Right ventricle myocardium inferior (tissue), 1 donor: ENCODE measurements at places on chromosomes 3 and 15.
A peak's percentile ranks its signal among the peaks of the same experiment; 100 is the strongest.

DNA sequence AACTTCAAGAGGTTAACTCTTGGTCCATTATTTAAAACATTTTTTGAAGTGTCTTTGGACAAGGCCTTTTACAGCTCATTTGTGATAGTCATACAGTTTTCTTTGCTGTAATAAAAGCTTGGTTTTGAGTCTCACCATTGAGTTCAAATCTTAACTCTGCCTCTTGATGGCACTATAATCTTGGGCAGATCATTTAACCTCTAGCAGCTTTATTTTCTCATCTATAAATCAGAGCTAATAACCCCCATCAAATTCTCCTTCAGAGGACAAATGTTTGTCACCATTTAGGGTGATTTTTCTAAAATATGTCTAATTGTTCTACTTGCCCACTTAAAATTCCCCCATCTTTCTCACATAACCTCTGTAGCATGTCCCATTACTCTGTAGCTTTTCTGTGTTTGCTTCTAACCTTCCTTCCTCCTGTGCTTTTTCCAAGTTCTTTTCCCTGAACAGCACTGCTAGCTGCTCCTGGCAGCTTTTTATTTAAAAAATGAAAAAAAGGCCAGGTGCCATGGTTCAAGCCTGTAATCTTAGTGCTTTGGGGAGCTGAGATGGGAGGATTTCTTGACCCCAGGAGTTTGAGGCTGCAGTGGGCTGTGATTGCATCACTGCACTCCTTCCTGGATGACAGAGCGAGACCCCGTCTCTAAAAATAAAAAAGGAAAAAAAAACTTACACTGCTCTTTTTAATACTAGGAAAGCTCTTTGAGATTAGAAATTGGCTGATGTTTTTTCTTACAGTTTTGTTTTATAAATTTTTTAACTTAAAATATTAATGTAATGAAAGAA, 28.5 kb downstream of the UBE2E1 start:
- DNase-seq: no peak

DNA sequence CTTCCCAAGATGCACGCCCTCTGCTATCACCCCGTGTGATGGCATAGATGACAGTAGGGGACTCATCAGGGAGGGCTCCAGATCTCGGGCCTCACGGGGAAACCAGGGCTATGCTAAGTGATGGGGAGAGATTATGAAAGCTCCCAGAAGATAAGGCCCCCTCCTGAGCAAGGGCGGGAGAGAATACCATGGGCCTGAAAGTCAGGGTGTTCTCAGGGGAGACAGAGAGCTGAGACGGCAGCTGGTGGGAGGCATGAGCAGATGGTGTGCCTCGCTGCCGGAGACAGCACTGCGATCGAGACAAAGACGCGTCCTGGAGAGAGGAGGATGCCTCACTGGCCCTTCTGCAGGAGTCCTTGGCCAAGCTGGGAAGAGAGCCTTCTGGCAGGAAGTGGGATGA, 106.5 kb upstream of the ADPGK start:
- no peak for DNase-seq

DNA sequence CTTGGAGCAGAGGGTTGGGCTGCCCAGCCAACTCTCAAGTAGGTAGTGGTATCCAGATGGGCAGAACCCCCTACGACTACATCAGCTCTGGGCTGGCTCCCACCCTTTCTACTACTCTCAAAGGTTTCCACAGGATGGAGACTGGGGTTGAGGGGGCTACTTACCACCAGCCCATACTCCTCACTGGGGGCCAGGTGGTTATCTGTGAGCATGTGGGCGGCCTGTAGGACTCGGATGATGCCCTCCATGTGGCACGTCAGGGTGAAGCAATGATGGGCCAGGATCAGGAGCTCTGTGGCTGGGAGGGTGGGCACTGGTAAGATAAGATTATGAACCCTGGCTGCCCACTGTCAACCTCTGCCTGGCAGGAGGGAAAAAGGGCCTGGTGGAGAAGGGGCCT, 33.4 kb downstream of the EIF3J start:
- DNase-seq: no peak

- peak; percentile 93 for DNase-seq
Observed at GRCh38 chr3:42025370-42026138, 63.7 kb upstream of the ULK4 start.

GRCh38 chr3:158110658-158111018, 749 bp downstream of the RSRC1 start:
- no peak for DNase-seq

GRCh38 chr15:101614001-101614585, 38.1 kb downstream of the TM2D3 start:
- DNase-seq: peak; percentile 53

GRCh38 chr3:147937341-147937740, 528.2 kb downstream of the ZIC1 start:
- no peak for DNase-seq

GRCh38 chr3:182565916-182566796, 227.1 kb upstream of the ATP11B start:
- DNase-seq: no peak

GRCh38 chr3:123282461-123282860, 80.7 kb downstream of the SEC22A start:
- no peak for DNase-seq

DNA sequence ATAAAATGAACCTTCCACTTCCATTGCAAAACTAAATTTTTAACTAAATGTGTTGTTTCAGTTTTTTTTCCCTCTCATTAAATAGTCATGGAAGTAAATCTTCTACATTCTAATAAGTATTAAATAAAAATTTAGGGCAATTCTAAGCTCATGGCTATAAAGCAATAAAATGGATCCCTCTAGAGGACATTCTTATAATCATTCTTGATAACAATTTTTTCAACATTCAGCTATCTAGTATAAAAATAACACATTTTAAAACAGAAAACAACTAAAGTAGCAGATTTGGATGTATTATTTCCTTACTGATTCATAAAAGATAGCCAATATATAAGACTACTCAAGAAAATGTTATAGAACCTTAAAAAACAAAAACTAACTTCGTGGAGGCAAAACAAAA, 393.1 kb downstream of the PLOD2 start:
- no peak for DNase-seq

DNA sequence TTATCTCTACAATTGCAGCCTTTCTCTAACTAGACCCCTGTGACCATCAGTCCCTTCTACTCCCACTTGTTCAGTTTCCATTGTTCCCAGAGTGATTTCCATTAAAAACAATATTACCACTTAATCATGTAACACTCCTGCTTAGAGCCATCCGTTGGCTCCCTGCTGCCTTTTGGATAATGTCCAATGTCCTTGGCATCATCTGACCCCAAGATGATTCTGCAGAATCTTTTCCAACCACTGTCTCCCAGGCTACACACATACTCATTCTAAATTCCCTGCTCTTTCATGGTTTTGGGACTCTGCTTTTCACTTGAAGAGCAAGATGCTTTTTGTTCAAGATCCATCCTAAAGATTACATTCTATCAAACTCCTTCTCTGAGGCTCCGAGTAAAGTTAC, 7.1 kb downstream of the KCNH8 start:
- DNase-seq: no peak

DNA sequence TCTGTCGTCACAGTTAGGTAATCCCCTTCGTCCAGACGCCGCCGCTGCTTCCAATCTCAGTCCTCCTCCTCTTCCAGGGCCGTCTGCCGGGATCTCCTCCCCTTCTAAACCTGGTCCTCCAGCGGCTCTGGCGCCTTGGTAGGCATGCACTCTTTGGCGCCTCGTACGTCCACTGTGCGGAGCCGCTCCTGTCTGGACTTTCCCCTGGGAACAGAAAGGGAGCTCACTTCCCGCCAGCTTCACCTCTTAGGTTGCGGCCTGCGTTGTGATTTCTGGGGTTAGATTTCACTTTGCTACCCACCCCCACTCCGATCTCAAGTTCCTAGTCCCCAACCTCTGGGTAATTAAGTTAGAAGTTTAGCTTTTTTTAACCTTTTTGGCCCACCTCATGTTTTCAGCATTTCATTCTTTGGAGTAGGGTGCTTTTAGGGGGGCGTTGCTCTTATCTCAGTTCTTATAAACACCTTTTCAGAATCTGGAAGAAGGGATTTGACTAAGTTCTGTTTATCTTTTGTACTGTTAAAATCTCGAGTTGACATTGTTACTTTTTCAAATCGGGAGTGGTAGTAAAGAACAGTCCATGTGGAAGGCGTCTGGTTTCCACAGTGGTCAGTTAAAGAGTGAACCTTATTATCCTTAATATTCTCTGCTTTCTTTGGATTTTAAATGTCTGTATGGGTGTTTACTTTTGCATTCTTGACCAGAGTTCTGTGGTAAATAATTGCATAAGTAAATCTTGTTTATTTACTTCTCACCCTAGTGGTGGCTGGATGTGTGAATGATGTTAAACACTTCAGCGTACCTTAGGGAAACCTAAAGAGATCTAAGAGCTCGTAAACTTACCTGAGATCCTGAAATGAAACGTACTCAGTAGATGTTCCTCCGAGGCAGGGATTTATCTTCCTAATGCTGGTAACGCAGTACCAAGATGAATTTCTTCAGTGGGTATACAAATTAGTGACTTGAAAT, 611 bp downstream of the CTDSPL2 start:
- no peak for DNase-seq

GRCh38 chr15:50126072-50126471, 7.0 kb upstream of the ATP8B4 start:
- no peak for DNase-seq

- DNase-seq: no peak
Observed at GRCh38 chr3:108713009-108713516, 44.1 kb downstream of the RETNLB start.

GRCh38 chr3:62686503-62687294, 188.5 kb downstream of the CADPS start:
- DNase-seq: no peak

GRCh38 chr15:50151476-50151875, 30.5 kb upstream of the SLC27A2 start:
- no peak for DNase-seq

DNA sequence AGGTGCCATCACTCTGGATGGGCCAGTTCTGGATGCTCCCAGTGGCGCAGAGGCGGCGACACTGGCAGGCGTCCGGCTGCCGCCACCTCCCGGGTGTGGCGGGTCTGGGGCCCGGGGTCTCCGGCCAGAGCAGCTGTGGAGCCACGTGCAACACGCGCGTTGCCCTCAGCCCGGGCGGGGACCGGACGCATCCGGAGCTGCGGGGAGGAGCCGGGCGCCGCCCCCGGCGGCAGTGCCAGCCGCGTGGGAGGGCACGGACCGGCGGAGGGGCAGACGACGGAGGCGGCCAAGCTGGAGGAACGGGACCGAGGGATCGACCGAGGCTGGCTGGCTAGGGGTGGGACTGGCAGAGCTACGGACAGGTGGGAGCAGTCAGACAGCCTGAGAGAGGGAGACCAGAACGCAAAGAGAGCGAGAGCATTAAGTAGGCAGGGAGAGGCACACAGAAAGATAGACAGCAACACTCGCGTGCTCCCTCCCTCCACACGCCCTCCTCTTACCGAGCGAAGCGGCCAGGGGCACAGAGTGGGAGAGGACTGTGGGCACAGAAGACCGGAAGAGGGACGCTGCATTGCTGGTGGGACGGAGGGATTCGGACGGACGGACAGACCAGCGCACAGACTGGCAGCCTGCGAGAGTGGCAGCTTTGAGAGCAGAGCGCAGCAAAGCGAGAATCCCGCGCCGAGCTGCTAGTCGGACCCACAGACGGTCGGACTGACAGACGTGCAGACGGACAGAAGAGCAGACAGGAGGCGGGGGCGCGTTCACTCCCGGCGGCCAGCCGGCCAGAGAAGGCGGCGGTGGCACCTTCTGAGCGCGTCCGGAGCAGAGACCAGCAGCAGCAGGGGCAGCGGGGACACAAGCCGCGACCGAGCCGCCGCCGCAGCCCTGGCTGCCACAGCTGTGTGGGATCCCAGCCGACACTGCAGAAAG, at the start of gene ARPP21:
TSS of gene ARPP21 (plus strand) at position 272 of the 933 bp plus-strand sequence. CDS start 42,227 bp downstream, outside the sequence.
- DNase-seq: peak; percentile 63

DNA sequence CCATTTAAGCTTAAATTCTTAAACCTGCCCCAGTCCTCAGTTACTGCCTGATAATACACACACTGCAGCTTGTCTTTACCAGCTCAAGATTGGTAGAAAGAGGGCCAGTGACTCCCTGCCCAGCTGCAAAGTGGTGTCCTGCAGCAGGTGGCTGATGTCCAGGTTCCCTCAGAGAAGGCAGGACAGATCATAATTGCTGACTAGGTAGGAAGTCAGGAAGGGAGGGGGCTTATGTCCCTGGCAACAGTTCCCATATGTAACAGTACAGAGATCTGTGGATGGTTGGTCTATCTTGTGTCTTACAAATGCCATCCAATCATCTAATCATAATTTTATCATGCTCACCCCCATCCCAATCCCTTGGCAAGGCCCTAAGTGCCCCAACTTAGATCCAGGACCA, 492.1 kb upstream of the PPP2R3A start:
- no peak for DNase-seq

GRCh38 chr3:133191818-133192217, 153.6 kb downstream of the TMEM108 start:
- DNase-seq: no peak

DNA sequence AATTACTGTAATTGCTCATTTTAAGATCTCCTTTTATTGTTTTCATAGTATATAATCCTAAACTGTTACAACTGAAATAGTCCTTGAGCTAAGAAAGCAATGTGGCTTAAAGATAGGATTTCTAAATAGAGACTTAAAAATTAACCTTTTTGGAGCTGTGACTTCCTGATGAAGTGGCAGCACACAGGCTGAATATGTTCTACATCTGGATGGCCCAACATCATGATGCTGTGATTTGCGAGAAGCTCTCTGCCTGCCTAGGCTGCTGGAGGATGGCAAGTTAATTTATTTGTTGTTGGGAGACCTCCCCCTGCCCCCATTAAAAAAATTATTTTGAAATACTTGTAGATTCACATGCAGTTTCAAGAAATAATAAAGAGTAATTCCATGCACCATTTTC, 134.5 kb downstream of the IGF1R start:
- no peak for DNase-seq

- no peak for DNase-seq
Observed at GRCh38 chr3:17181413-17181907, 296.7 kb downstream of the PLCL2 start.

- no peak for DNase-seq
Observed at GRCh38 chr15:81308260-81308659, 15.7 kb downstream of the STARD5 start.

DNA sequence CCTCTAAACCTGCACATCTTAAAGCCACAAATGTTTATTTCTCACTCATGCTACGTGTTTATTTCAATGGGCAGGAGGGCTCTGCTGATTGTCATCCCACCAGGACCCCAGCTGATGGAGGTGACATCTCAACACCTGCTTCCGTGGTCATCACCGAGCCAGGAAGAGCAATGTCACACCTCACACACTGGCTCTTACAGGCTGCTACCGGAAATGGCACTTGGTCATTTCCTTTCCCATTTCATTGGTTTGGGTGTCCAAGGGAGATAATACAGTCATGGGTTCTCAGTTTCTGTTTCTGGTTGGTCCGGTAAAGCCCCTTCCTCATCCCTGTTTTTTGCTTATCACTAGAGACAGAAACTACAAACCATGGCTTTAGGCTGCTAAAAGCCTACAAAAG, 41.9 kb downstream of the ABHD2 start:
- no peak for DNase-seq

- no peak for DNase-seq
Observed at GRCh38 chr3:123289391-123290106, 87.8 kb downstream of the SEC22A start.

DNA sequence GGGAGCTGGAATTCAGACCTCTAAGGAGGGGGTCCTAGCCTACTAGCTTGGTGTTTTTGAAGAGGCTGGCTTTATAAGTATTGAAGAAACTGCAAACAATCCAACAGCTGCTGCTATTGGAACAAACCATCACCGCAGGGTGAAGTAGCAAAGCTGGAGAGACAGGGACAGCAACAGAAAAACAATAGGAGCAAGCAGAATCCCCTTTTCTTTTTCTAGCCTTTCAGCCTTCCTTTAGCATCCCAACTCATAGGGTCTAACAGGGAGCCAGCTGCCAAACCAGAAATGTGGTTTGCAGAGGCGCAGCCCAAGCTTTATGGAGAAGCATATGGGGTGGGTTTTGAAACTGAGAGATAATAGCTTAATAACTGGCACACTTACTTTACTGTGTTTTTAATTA, 106.2 kb upstream of the CHMP2B start:
- DNase-seq: no peak
